ENCODE measurements at places on chromosomes 4 and X.

DNA sequence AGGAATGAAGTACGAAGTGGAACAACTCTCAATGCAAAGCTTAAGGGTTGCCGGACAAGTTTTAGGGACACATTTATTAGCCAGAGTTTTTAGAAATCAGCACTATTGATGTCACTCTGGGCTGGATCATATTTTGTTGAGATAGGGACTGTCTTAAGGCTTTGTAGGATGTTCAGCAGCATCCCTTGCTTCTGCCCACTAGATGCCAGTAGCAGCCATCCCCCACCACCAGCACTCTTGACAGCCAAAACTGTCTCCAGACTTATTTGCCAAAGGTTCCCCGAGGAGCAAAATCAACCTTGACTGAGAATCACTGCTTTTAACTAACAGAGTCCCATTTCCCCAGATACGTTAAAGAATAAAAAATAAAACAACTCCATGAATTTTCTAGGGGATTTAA is 1497.3 kb downstream of the STIM2 start:
- no peak for DNase-seq

- DNase-seq: no peak
Observed at GRCh38 chrX:38154818-38155217, 65.9 kb downstream of the SRPX start.

GRCh38 chr4:14364953-14365536 is 637.2 kb upstream of the CPEB2 start:
- no peak for DNase-seq

DNA sequence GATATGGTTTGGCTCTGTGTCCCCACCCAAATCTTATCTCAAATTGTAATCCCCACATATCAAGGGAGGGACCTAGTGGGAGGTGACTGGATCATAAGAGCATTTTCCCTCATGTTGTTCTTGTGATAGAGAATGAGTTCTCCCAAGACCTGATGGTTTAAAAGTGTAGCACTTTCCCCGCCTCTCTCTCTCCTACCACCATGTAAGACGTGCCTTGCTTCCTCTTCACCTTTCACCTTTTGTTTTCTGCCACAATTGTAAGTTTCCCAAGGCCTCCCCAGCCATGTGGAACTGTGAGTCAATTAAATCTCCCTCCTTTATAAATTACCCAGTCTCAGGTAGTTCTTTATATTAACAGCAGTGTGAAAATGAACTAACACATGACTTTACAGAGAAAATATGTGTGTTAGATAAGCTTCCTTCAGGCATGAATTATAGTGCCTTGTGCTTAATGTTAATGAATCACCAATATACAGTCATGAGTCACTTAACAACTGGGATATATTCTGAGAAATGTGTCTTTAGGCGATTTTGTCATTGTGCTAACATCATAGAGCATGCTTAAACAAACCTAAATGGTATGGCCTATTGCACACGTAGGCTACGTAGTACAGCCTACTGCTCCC is 37.9 kb downstream of the PDGFC start:
- no peak for DNase-seq

DNA sequence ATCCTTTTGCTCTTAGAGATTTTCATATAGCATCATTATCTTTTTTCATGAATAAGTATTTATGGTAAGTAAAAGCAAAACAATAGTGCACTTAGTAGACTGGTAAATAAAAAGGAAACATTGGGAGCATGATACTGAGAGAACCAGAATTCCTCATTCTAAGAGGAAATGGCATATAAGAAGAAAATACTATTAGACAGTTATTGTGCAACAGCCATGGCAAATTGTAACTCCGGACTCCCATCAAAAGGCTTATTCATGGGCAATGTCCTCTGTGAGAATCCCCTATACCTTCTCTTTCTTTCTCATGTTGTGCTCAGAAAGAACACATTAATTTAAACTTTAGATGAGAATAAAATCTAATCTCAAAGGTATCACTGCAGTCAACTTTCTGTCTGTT is 42.4 kb downstream of the SPATA18 start:
- no peak for DNase-seq

DNA sequence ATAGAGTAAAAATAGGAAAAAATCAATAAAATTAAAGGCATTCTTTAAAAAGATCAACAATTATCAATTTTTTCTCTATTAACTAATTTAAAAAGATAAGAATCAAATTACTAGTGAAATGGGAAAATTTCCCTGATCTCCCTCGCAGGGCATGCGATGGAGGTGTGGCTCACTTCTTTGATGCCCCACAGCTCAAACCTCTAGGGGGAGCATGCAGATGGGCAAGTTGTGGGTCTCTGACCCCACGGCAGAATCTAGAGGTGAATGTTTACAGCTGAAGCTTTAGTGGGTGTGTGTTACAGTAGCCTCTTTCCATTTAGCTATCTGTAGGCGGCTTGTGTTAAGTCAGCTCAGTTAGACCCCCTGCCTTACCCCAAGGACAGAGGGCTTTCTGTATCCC is 1348.8 kb downstream of the PCDH18 start:
- no peak for DNase-seq

GRCh38 chr4:72888331-72888730 is 181.2 kb downstream of the COX18 start:
- no peak for DNase-seq

DNA sequence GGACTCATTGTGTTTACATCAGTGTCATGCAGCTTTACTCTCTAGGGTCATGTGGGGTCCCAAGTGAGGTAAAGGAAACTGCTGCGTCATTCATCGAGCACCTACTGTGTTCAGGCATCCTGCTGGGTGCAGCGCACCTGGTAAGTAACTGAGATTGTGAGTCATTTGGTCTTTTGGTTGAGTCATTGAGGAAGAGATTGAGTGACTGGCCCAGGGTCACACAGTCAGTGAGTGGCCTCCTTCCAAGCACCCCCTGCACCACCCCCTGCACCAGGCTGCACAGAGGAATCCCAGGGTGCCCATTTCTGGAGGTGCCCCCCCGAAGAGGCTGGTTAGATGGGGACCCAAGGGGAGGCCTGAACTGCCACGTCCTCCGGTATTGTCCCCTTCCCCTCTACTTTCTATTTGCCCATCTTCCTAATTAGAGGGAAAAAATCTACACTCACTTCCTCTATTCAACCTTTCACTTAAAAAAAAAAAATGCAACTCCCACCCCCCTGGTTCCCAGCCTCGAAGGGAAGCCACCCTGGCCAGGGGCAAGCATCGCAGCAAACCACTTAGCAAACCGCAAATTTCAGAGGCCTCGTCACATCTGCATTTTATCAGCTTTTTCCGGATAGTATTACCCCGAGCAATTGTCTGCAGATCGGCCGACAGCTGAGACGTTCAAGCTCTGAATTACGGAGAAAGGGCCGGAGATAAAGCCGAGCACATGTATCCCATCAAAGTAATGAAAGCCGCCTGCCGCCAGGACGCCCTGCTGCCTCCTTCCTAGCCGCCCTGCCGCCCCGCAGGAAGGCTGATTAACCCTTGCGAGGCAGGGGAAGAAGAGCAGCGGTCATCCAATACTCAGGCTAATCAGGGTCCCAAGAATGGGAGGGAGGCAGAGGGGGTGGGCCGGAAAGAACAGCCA is 96.3 kb upstream of the MSX1 start:
- DNase-seq: no peak

- DNase-seq: no peak
Observed at GRCh38 chr4:4260185-4260751, 12.2 kb upstream of the TMEM128 start.

DNA sequence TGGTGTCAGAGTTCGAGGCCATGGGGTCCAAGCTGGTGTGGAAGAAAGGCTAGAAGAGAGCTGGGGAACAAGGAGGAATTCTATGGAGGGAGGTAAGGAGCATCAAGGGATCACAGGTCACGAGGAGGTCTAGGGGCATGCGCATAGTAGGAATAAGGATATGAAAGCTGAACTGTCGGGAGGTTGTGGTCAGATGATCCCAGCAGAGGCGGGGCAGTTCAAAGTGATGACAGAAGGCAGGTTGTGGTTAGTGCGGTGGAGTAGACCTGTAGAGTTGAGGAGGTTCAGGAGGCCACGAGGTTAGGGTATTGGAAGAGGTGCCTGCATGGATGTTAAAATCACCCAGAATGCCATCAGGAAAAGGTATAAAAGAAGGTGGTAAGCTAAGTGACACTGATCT is 156.3 kb downstream of the TMEM164 start:
- DNase-seq: no peak

DNA sequence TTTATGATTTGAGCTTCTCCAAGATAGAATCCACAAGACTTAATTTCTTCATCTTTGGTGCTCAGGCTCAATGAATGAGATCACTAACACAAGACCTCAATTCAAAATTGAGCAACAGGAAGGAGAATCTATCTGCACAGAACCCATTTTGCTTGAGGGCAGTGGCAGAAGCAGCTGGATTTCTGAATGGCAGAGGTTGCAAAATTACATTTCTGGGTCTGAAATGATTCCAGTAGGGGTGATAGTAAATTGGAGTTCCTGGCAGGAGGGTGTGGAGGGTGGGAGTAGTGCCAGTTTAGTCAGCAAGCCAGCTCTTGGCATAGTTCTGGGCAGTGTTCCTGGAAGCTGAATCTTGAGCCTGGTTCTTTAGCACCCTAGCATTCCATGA is 281.1 kb downstream of the SLC7A11 start:
- DNase-seq: no peak

- DNase-seq: no peak
Observed at GRCh38 chr4:98421111-98421510, 159.9 kb downstream of the RAP1GDS1 start.

DNA sequence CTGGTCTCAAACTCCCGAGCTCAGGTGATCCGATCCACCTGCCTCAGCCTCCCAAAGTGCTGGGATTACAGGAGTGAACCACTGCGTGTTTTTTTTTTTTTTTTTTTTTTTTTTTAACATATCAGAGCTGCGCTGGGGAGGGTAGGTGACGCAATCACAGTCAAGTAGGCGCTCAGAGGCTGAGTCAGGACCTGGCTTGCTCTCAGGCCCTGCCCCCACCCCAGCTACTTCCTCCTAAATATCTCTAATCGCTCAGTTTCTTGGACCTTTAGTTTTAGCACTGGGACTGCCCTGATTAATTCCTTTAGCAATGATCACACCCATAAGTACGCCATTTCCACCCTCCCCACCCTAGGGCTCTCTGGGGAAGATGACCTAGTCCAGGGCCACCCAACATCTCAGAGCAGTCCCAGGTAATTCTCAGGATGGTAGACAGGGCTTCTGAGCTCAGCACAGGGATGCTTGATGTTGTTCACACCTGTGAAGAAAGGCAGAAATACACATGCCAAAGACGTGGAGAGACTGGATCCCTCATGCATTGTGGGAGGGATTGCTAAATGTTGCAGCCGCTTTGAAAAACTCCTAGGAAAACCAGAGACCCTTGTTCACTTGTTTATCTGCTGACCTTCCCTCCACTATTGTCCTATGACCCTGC is 50.2 kb downstream of the DDX3X start:
- DNase-seq: peak; percentile 22

DNA sequence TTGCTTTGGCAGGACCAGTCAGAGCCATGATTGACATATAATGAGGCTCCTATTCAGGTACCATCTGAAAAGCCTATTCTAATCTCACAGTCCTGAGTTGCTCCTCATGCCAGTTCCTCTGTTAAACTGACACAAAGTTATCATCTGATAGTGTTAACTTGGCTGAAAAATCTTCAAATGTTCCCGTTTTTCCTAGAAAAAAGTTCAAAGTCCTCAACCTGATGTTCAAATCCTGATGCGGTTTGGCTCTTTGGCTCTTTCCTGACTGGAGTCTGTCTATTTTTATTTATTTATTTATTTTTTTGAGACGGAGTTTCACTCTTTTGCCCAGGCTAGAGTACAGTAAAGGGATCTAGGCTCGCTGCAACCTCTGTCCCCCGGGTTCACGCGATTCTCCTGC is 244.2 kb downstream of the ANKRD50 start:
- no peak for DNase-seq

GRCh38 chrX:28491941-28492340 is 95.3 kb upstream of the IL1RAPL1 start:
- DNase-seq: no peak

- no peak for DNase-seq
Observed at GRCh38 chr4:141220271-141220670, 424 bp upstream of the ZNF330 start.

DNA sequence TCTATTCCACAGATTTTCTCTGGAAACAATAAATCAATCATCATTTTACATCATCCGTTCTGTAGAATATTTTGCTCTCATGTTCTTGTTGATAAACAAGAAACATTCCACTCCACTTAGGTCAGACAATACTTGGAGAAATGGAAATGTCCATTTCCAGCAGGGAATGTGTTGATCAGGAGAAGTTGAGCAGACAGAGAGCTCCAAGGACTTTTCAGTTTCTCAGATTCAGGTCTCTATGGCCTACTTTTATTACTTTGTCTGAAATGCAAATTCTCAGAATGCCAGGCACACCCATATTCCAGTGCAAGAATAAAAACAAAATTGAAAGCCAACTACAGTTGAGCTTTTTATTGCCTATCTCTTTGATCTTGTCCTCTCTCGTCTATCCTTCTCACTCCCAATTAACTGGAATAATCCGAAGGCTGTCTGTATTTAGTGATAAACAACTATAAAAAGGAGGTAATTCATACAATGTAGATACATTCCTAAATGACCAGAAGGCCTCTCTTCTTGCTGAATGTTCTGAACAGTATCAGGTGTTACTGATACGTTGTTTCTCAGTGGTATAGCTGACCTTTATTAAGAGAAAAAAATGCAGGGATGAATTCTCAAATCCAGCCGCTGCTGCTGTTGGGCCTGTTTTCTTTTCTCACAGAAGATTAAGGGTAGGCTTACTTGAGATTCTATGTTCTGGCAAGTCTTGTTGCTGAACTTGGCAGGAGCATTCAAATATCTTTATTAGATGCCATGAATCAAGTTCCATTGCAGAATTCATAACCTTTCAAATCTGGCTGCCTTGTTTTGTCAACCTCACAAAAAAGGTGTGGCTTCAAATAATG is 72.1 kb downstream of the HPGD start:
- DNase-seq: no peak

DNA sequence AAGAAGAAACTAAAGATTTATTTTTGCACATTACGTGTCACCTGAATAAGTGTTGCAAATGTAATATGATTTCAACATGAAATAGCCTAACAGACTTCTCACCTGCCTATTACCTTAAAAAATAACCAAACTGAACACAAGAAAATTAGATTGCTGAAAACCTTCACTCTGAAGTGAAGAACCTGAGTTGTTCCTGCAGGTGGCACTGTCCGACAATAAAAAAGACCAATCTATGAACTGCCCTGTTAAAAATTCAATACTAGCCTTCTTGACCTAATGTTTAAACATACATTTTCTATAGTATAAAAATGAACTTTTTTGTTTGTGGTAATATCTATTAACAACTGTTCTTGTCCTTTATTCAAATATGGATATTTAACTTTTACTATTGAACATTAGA is 69.2 kb upstream of the PNPLA4 start:
- DNase-seq: no peak

DNA sequence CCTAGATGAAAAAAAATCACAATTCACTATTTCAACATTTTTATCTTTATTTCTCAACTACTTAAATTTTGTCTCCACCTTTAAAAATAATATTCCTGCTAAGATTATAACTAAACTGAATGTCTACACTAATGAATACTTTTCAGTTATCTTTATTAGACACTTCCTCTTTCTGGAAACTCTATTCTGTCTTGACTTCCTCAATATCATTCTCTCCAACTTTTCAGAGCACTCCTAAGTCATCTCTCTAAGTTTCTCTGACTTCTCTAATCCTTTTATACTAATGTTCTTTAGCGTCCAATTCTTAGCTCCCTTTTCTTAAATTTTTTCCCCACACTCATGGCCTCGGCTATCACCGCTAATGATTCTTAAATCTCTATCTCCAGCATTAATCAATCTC is 374.2 kb downstream of the FBXO8 start:
- DNase-seq: no peak

GRCh38 chr4:168710353-168710946 is 213.6 kb downstream of the PALLD start:
- DNase-seq: no peak

GRCh38 chrX:10841579-10841978 is 221.2 kb upstream of the MID1 start:
- no peak for DNase-seq

Data from activated T-helper 1 cell treated with Interleukin-2 at 50 U/mL for 16 hours (primary cell).